ENCODE measurements at places on chromosomes 12 and 14. TPM values are rescaled to one million over a fixed set of nuclear protein-coding genes. Genes with fewer than 3 reads are reported as not detected.
A peak's percentile ranks its signal among the peaks of the same experiment; 100 is the strongest.

DNA sequence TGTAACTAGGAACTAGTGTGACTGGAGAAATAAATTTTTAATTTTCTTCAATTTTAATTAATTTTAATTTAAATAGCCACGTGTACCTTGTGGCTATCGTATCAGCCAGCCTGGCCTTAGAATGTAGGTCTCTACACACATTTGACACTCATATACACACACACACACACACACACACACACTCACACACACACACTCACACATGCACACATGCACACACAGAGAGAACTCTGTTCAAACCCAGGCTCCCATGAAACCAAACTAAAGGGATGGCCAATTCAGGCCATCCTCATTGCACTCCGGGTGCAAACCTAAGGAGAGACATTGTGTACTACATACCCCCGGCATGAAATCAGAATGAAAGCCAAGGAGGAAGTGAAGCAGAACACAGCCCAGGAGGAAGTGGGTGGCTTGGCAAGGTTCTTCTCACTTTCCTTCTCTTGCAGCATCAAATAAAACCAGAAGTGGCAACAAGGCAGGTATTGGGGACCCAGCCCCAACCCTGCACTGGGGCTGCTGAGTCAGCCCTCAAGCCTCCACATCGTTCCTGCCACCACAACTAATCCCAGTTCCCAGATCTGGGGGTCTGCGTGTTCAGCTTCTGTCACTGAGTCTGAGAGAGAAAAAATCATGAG is 26.2 kb upstream of the CHPT1 start:
- no peaks in the 10 kb centered on the region for H3K36me3 ChIP-seq
- peak overlapping the region; percentile 52 for H3K4me3 ChIP-seq
- peak overlapping the region; percentile 91 for H3K27ac ChIP-seq

The CBLN3 gene
- total RNA-seq = 5.3 TPM

The MAX gene
- 203 TPM for total RNA-seq

The P3H3 gene
- total RNA-seq = not detected

DNA sequence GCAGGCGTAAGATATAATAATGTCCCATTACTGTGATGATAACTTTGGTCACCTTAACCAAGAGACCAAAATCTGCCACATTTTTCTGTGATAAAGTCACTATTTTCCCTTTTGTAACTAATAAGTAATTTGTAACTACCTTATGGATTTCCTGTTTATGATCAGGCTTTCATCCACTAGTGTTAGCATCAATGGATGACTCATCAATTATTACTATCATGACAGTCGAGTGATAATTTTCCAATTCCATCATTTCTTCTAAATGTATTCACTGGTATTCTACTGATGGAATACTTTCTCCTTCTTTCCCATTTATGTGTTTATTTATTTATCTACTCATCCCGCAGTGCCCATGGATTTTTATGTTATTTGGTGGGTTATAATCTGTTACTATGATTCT is 148.4 kb downstream of the UNC79 start:
- no peaks in the 10 kb centered on the region for H3K4me1 ChIP-seq
- H3K27me3 ChIP-seq = peaks cover 4% of the 10 kb centered on the region
- H3K27ac ChIP-seq = no peak overlapping the region
- no peaks in the 10 kb centered on the region for H3K36me3 ChIP-seq
- no peak overlapping the region for H3K4me3 ChIP-seq

DNA sequence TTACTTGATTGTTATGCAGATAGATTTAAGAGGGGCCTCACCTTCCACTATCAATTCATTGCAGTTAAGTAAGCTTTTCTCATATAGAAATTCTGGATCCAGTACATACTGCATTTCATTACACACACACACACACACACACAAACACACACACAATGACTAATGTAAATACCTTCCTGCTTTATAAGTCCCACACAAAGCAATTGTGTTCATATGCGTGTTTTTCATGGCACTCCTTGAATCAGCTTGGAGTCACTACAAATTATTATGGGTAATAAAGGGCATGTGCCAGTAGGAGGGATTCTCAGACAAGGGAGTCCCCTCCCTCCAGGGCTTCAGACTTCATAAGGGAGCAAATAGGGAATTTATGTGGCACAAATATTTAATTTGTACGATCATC is 4.5 kb downstream of the MIPOL1 start:
- H3K4me1 ChIP-seq = peaks cover 9% of the 10 kb centered on the region
- H3K27ac ChIP-seq = no peak overlapping the region
- no peak for DNase-seq
- peaks cover 11% of the 10 kb centered on the region for H3K27me3 ChIP-seq

GRCh38 chr14:56501909-56502530 is 77.6 kb upstream of the TMEM260 start:
- peaks cover 11% of the 10 kb centered on the region for H3K27me3 ChIP-seq
- no peak for DNase-seq
- H3K27ac ChIP-seq = peak overlapping the region; percentile 62

GRCh38 chr14:55115460-55115859 is 13.6 kb upstream of the LGALS3 start:
- DNase-seq = no peak
- no peak overlapping the region for H3K27ac ChIP-seq
- H3K36me3 ChIP-seq = no peaks in the 10 kb centered on the region
- H3K4me3 ChIP-seq = no peak overlapping the region

DNA sequence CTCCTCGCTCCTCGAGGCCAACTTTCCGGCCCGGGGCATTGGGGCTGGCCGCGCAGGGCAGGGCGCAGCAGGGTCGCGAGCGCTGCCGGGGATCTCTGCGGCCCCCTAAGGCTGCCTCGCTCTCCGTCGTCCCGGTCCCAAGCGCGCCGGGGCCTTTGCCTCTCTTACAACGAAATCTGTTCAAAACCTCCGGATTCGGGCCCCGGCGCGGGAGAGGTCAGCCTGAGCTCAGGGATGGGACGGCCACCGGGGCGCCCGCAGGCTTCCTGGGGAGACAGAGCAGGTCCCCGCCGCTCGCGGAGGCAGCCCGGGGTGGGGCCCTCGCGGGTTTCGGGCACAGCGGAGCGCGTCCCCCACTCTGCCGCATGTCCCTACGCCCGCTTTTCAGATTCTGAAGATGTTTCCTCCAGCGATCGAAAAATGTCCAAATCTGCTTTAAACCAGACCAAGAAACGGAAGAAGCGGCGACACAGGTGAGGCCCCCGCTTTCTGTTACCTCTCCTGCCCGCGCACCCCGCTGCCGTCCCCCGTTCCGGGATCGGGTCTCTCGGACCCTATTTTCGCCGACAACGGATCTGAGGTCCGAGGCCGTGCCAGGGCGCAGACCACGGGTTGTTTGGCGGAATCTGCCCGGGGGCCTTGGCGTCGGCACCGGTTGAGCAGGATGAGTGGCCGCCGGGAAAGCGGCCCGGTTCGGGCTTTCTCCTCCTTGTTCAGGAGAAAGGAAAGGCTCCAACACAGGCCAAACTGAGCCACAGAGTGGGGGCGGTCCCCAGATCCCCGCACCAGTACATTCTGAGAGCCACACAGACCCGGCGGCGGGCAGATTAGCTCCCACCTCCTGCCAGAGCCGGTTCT is 1.8 kb downstream of the VSX2 start:
- no peak overlapping the region for H3K27ac ChIP-seq
- H3K4me3 ChIP-seq = no peak overlapping the region
- DNase-seq = no peak

The DCN gene
- not detected for total RNA-seq

The LRTM2 gene
- total RNA-seq = not detected

DNA sequence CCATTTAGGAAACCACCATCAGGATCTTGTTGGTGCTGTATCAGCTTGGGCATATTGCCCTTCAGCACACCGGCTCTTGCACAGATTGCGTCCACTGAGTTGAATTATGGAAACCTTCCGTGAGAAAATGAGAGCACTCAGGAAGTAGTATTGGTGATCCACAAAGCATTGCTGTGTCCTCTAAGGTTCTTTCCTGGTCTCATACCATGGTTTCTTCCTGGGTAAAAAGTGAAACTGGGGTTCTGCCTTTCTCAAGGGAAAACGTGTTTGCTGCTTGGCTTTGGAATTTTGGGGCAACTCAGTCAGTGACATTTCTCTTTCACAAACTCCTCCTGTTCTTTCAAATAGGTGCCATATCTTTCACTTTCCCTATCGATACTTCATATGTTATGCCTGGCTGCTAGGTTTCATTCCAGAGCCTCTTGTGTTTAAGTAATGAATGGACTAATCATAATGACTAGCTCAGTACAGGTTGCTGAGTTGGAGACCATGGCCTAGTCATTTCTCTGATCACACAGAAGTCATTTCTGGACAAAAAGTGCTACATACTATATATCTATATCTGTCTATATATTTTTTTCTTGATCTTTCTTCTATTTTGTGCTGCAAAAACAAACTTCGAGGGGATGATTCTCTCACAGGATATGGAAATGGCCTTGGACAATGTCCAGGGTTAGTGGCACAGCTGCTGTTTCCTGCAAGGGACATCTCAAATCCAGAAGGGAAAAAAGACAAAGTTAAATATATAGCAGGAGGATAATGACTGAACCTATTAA is 423.4 kb downstream of the ZFP36L1 start:
- peaks cover 4% of the 10 kb centered on the region for H3K36me3 ChIP-seq
- H3K4me1 ChIP-seq = peaks cover 24% of the 10 kb centered on the region
- no peak for DNase-seq
- H3K27me3 ChIP-seq = no peaks in the 10 kb centered on the region

The DAO gene
- total RNA-seq = not detected

The TMTC1 gene
- not detected for total RNA-seq
